ELF-1 (cell line): ENCODE measurements at places on chromosomes 6 and 20.

DNA sequence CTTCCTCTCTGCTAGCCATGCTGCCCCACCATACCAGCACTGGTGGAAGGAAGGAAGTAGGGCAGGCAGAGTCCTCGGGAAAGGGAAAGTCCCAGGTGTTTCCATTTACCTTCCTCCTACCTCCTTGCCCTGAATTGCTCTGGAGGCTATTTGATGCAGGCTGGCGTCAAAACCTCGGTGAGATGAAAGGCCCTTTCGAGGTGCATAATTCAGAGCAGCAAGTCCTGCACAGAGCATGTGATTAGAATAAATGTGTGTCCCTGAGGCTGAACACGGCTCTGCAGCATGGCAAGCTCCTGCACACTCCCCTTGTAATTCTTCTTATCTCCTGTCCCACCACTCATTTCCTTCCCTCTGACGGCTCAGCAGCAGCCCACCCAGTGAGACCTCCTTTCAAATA lies 98.7 kb upstream of the LRFN2 start:
- DNase-seq, result no peak

DNA sequence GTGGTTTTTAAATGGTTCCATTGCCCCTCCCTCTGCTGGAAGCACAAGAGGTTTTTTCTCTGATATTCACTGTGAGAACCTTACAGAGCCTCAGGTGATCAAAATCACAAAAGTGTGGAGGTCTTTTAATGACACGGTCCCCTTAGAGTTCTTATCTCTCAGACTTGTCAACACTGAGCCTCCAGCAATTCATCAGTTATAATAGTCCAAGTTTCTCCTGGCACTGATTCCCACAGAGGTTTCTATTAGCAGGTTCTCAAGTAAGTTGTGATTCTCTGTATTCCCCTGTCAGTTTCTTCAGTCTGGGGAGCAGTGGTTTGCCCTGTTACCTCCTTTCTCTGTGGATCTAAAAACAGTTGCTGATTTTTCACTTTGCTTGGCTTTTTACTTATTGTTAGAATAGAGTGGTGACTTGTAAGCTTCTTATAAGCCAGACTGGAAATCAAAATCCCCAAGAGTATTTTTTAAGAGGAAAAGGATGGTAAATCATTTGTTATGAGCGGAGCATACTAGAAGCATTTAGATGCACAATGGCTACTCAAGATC lies 157.4 kb upstream of the BMP5 start:
- DNase-seq, result no peak

DNA sequence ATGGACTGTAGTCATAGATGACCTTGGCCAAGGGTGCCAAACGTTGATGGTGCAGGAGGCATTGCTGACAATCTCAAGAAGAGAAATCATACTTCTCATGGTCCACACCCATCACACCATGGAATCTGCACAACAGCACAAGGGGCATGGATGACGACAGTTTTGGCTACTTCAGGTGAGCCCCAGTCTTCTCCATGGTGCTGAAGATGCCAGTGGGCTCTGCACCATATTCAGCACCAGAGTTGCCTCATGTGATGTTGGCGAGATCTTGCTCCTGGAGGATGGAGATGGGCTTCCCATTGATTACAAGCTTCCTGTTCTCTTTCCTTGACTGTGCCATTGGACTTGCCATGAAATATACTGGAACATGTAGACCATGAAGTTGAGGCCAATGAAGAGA lies 188.9 kb downstream of the NRN1 start:
- DNase-seq, result no peak

- DNase-seq, result no peak
These were observed 52.0 kb downstream of the PSMG4 start for GRCh38 chr6:3310703-3311102.

- DNase-seq, result no peak
These were observed 8.4 kb downstream of the IRF4 start for GRCh38 chr6:399785-400534.

- peak; percentile 36 for DNase-seq
These were observed 54.3 kb upstream of the GMPR start for GRCh38 chr6:16184129-16184528.
